ENCODE measurements at places on chromosomes 3 and 15.
A peak's percentile ranks its signal among the peaks of the same experiment; 100 is the strongest.

DNA sequence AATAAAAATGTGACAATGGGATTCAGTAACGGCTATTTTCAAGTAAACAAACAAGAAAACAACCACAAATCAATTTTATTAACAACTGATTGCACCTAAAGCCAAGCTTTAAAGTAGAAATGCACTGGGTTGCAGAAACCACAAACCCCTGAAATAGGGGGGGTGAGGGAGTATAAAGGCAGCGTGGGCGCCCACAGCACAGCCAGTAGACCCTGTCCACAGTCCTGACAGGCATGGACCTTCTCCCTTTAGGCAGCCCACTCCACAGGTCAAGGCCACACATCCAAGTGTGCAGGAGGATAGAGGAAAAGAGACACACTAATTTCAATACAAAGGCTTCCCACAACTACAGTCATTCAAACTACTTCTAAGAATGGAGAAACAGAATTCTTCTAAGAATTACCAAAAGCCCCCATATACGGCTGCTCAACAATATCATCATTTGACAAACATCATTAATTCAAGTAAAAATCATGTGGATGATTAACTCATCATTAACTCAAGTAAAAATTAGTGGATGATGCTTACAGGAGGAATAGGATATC lies 48.7 kb downstream of the CHSY1 start:
- DNase-seq = no peak

DNA sequence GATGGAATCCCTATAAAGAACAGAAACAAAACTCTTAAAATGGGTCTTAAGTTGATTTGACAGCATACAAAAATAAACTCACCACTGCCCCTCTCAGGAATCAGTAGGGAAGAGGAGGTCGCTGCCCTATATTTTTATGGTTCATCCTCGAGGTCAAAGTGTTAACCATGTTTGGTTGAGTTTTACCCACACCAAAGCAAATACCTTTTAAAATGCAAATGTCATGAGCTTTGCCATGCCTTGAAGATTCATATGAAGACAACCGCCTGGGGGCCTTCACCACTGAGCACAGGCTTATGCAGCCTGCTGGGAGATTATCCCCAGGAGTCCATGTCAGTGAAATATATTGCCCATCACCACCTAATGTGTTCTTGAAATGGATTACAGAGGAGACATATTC lies 66.1 kb downstream of the GLB1 start:
- peak; percentile 15 for DNase-seq

DNA sequence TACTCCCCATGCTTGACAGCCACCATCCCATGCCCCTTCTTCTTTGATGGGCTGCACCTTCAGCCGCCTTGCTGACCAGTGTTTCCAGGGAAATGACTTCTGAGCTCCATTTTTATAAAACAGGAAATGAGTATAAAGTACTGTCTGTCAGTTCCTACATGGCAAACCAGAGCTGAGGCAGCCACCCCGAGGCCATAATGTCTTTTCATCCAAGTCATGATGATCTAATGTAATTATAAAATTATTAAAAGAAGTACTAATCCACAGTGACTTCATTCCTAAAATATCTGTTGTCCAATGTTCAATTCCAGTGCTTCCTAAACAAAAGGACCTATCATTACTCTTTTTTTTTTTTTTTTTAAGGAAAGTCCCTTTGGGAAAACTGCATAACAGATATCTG lies 75.2 kb upstream of the HERC1 start:
- no peak for DNase-seq

DNA sequence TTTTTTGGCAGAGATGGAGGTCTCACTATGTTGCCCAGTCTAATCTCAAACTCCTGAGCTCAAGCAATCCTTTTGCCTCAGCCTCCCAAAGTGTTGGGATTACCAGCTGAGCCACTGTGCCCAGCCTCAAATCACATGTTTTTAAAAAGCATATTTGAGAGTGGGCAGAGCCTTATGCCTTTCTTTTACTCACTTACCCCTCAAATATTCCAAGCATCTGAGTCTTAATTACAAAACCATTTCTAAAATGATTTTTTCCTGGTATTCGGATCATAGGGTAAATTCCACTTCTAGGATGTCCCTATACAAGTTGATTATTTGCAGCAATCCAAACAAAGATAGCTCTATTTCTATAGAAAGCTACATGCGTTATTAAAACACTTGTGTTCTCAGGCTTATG lies 106.1 kb downstream of the RFTN1 start:
- DNase-seq = no peak
